ENCODE measurements at places on chromosomes 13 and 19. TPM values are rescaled to one million over a fixed set of nuclear protein-coding genes. Genes with fewer than 3 reads are reported as not detected.

The LIG4 gene
- total RNA-seq: 24.5 TPM

The ZNF442 gene
- total RNA-seq: 1.1 TPM

DNA sequence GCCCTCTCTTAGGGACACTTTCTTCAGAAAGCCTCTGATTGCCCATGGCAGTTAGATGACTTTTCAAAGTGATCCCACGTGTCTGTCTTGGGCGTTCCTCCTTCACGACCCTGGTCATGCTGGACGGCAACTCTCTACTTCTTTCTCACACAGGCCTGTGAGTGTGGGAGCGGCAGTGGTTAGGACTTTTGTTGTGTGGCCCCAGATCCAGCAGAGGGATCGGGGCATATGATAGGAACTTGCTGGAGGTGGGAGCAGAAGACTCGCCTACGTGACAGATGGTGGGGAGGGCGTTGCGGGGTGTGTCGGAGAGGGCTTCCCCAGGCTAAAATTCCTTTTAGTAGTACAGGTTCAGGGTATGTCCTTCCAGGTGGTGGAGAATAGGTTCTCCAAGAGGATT lies 289.5 kb upstream of the MAB21L1 start:
- DNase-seq: no peak
- no peak overlapping the region for H3K27ac ChIP-seq
- peaks cover 57% of the 10 kb centered on the region for H3K4me1 ChIP-seq
- no peak overlapping the region for H3K4me3 ChIP-seq
- no peaks in the 10 kb centered on the region for H3K27me3 ChIP-seq

DNA sequence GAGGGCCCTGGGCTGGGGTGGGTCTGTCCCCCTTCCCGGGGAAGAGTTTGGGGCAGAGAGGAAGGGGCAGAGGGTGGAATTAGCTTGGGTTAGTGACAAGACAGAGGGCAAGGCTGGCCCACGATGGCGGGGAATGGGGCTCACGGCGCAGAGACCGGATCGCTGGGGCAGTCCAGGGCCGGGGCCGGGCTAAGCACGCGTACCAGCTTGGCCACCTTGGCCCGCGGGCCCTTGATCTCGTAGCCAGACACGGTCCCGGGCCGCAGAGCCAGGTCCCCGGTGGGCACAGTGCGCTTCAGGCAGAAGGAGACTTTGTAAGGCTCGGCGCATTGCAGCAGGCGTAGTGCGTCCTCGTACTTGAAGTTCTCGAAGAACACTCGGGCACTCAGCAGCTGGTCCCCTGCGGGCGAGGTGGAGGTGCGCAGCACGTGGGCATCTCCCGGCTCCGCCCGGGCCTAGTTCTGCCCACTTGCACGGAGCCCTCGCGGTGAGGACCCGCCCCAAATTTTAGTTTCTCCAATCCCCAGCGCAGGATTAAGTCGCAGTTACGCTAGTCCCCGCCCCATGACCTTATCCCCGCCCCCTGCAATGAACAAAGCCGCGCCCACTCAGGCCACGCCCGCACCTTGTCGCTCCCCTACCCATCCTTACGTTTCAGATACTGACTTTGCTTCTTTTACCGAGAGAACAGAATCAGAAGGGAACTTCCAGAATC lies 8.6 kb upstream of the HIPK4 start:
- no peak for DNase-seq
- no peak overlapping the region for H3K4me3 ChIP-seq
- H3K36me3 ChIP-seq: no peaks in the 10 kb centered on the region
- H3K4me1 ChIP-seq: peaks cover 6% of the 10 kb centered on the region
- no peak overlapping the region for H3K27ac ChIP-seq

DNA sequence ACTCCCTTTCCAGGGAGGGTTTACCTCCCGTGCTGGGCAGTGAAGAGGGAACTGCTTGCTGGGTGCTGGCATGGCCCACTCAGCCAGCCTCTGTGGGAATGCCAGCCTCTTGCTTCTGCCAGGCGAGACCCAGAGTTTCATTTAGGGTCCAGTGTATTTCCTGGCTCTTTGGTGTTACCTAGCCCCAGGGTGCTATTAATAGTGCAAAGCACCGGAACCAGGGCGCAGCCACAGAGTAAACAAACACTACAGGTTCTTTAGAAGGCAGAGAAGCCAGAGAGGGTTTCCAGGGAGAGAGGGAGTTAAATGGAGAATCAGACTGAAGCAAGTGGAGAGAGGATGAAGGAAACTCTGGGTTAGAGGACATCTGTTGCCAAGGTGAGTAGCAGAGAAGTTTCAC lies 74.9 kb upstream of the SPATA13 start:
- no peak overlapping the region for H3K27ac ChIP-seq
- no peak overlapping the region for H3K4me3 ChIP-seq
- no peak for DNase-seq
- H3K27me3 ChIP-seq: no peaks in the 10 kb centered on the region

DNA sequence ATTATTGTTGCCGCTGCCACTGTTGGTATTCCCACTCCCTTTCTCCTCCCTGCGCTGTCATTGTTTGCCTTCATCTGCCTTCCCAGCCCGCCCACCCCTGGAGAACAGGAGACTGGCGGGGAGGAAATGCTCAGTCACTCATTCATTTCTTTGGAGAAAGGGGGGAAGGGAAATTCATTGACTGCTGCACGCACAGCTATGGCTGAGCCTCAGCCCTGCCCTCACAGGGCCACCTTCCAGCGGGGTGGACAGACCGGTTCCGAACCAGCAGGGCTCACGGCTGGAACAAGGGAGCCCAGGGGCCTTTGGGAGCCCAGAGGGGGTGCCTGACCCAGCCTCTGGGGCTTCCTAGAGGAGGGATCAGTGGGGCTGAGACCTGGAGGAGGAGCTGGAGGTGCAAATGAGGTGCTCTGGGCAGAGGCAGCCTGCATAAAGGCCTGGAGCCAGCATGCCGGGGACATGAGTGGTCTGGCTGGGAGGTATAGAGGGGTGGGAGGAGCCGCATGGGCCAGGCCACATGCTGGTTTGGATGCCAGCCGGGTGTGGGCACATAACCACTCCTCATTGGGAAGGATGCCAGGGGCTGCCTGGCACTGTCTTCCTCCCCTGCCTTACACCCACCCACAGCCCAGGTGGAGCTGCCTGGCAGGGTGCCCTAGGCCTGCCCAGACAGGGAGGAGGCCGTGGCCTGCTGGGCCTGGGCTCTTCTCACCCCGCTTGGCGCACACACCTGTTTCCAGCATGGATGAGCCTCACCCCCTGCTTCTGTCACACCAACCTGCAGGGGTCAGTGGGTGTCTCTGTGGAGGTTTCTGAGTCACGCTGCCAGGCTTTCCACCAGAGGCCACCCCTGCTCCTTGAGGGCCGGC lies 26.8 kb downstream of the PPP5C start:
- DNase-seq: peak; percentile 83
- H3K27ac ChIP-seq: peak overlapping the region; percentile 87
- H3K27me3 ChIP-seq: no peaks in the 10 kb centered on the region
- peaks cover 64% of the 10 kb centered on the region for H3K36me3 ChIP-seq

DNA sequence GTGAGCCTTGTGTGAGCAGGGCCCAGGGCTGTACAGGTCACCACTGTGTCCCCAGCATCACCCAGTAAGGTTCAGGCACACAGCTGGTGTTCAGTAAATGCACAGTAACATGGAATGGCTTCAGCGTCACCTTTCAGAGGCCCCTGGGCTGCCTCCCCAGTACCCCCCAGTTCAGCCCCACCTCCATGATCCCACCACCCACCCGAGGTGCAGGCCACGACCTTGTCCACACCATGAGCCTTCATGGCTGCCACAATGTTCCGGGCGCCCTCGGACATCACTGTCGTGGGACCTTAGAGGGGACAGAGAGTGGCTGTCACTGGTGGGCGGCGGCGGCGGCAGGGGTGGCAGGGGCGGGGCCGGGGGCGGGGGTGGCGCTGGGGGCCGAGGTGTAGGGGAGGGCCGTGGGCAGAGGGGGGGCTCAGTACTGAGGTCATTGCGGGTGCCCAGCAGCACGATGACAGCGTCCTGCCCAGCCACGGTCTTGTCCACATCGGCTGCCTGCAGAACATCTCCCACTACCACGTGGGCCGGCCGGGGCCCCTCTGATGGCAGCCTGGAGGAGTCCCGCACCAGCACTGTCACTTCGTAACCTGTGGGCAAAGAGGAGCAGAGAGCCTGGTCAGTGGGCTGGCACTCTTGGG lies 7.5 kb downstream of the BLVRB start:
- no peak overlapping the region for H3K4me3 ChIP-seq
- no peaks in the 10 kb centered on the region for H3K27me3 ChIP-seq
- no peaks in the 10 kb centered on the region for H3K4me1 ChIP-seq
- no peak overlapping the region for H3K27ac ChIP-seq
- no peaks in the 10 kb centered on the region for H3K36me3 ChIP-seq

All from SJSA1 (cell line).